Left ventricle myocardium inferior (tissue), 1 donor: ENCODE measurements at places on chromosomes 3 and 15. TPM values are rescaled to one million over a fixed set of nuclear protein-coding genes. Genes with fewer than 3 reads are reported as not detected.
A peak's percentile ranks its signal among the peaks of the same experiment; 100 is the strongest.

The TSEN2 gene
- 22.5 TPM for total RNA-seq

The AADACL2 gene
- not detected for total RNA-seq

The CATSPER2 gene
- total RNA-seq = 1.2 TPM

The SERINC4 gene
- total RNA-seq = 0.44 TPM

The TMEM212 gene
- total RNA-seq = not detected

The SCN5A gene
- 239 TPM for total RNA-seq

The CA12 gene
- total RNA-seq = 0.25 TPM

The ZNF501 gene
- total RNA-seq = 5.3 TPM

The BLM gene
- 26.2 TPM for total RNA-seq

GRCh38 chr3:70006089-70006488 is 6.6 kb downstream of the SAMMSON start:
- DNase-seq = no peak
- H3K36me3 ChIP-seq = no peaks in the 10 kb centered on the region

DNA sequence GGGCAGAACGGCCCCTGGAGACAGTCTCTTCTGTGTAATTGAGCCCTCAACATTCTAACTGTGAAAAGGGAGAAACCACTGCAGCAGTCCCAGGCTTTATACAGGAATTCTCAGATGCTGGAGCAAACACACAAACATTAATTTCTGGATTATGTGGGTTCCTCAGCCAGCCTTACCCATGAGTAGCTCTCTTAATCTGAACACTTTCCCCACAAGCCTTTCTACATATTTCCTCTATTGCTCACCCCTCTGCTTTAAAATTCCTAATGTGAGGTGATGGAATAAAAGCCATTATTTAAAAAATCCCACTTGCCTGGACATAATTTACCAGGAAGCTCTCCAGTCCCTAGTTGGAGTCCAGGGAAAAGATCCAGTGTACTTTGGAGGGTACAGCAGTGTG is 139.0 kb downstream of the CTNNB1 start:
- H3K27me3 ChIP-seq = no peaks in the 10 kb centered on the region
- H3K36me3 ChIP-seq = no peaks in the 10 kb centered on the region
- no peak for DNase-seq
- no peak overlapping the region for H3K4me3 ChIP-seq

- H3K27ac ChIP-seq = no peak overlapping the region
- no peak for DNase-seq
- no peak overlapping the region for H3K4me3 ChIP-seq
- no peaks in the 10 kb centered on the region for H3K36me3 ChIP-seq
These were observed 196.5 kb upstream of the ZPLD1 start for GRCh38 chr3:102238362-102238761.

DNA sequence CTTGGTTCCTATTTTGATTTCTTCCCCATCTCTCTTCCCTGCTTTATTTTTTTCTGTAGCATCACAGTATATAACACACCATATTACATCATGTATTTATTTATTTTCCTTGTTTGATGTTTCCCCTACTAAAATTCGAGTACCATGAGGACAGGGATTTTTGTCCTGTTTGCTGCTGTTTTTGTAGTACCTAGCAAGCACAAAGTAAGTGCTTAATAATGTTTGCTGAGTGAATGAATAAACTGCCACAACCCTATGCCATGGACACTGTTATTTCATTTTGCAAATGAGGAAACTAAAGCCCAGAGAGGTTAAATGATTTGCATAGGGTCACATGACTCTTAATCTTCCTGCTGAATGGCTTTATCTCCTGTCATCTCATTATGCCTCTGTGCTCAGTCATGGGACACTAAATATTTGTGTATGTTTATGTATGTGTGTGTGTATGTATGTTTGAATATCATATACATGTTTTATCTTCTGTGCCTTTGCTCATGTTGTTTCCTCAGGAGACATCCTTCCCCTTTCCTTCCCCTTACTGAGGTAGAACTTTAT is 26.1 kb upstream of the MGA start:
- H3K27me3 ChIP-seq = no peaks in the 10 kb centered on the region
- H3K27ac ChIP-seq = no peak overlapping the region
- H3K4me3 ChIP-seq = no peak overlapping the region
- H3K4me1 ChIP-seq = peaks cover 37% of the 10 kb centered on the region

DNA sequence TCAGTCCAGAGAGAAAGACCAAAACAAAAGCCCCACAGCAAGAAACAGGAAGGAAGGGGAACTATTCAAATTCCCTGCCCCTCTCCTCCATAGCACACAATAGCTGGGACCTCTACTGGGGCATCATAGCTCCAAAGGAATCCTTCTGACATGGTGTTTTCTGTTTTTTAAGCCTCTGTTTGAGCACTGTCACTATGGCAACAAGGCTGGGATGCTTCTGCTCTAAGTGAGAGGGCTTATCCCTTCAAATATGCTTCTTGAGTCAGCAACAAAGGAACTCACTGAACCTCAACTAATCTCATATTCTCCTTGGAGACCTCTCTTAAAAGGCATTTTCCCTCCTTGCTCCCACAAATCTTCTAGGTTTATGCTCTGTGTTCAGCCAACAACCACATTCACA is 40.5 kb downstream of the MYLK start:
- no peak overlapping the region for H3K4me3 ChIP-seq
- no peaks in the 10 kb centered on the region for H3K36me3 ChIP-seq
- H3K27ac ChIP-seq = no peak overlapping the region

DNA sequence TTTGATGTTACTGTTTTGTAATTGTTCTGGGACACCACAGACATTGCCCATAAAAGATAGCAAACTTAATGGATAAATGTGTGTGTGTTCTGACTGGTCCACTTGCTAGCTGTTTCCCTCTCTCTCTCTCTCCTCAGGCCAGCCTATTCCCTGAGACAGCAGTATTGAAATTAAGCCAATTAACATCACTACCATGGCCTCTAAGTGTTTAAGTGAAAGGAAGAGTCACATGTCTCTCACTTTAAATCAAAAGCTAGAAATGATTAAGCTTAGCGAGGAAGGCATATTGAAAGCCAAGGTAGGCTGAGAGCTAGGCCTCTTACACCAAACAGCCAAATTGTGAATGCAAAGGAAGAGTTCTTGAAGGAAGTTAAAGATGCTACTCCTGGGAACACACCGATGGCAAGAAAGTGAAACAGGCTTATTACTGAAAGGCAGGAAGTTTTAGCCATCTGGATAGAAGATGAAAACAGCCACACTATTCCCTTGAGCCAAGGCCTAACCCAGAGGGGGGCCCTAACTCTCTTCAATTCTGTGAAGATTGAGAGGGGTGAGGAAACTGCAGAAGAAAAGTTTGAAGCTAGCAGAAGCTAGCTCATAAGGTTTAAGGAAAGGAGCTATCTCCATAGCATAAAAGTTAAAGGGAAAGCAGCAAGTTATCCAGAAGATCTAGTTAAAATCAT is 295.1 kb downstream of the CHST2 start:
- no peaks in the 10 kb centered on the region for H3K27me3 ChIP-seq
- no peak for DNase-seq
- no peaks in the 10 kb centered on the region for H3K36me3 ChIP-seq
- no peaks in the 10 kb centered on the region for H3K4me1 ChIP-seq

GRCh38 chr3:122929188-122930062 is 98.1 kb downstream of the SEMA5B start:
- no peaks in the 10 kb centered on the region for H3K36me3 ChIP-seq
- no peak overlapping the region for H3K4me3 ChIP-seq
- no peak overlapping the region for H3K27ac ChIP-seq
- H3K4me1 ChIP-seq = peaks cover 13% of the 10 kb centered on the region

DNA sequence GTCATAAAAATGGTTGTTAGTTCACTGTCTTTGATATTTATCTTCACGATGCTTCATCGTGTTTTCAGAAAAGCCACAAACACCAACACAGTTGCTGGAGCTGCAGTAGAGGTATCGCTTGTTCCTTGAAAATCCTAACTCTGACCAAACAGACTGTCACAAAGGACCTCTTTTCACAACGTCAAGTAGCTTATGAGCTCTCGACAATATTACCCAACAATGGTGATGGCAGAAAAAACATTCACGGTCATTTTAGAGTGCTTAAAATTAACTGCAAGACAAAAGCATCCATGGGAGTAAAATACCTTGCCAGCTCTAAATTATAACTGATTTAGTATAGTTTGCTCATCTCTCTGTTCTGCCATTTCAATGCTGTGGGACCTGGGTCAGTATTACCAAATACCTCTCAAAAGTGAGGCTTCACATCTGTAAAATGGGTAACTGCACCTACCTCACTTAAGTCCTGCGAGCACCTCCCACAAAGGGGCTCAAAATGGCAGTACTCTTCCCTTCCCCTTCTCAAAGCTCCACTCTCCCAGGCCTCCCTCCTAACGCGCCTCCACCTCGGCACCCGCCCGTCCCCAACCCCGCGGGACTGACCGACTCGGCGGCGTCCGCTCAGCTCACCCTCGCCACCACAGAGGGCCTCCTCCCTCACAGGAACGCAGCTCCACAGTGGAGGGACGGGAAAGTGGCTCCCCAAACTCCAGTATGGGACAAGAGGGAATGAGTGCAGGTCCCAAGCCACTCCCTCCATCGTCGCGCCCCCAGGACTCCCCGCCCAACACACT is 546 bp downstream of the TRIM59 start:
- DNase-seq = no peak
- no peaks in the 10 kb centered on the region for H3K36me3 ChIP-seq
- peaks cover 22% of the 10 kb centered on the region for H3K4me1 ChIP-seq
- H3K27me3 ChIP-seq = peaks cover 37% of the 10 kb centered on the region
- peak overlapping the region; percentile 65 for H3K4me3 ChIP-seq

DNA sequence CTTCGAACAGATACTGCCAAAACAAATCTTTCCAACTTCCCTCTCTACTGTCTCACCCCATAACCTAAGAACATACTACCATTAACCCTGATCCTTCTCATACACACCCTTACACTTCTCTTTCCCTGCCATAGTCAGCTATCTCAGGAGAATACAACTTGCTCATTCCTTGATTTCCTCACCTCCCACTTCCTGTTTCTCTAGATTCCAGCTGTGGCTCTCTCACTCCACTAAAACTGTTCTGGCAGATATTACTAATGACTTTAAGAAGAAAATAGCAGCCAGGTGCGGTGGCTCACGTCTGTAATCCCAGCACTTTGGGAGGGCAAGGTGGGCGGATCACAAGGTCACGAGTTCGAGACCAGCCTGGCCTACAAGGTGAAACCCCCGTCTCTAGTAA is 4.6 kb downstream of the LSG1 start:
- no peak for DNase-seq
- H3K4me1 ChIP-seq = peaks cover 22% of the 10 kb centered on the region
- no peaks in the 10 kb centered on the region for H3K27me3 ChIP-seq
- H3K36me3 ChIP-seq = peaks cover 52% of the 10 kb centered on the region
- H3K4me3 ChIP-seq = no peak overlapping the region

DNA sequence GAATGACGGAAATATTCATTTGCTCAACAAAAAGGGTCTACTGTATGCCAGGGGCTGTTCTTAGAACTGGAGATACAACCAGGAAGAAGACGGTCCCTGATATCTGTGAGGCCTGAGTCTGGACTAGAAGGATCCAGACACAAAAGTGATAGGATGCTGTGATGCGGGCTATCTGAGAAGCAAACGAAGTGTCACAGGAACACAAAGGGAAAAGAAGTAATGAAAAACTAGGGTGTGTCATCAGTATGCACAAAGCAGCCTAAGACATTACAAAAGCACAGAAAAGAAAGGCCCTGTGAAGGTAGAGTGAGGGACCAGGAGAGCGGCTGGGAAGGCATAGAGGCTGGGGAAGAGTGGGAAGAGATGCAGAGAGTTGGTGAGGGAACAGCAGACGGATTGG is 63.3 kb upstream of the C3orf80 start:
- no peak for DNase-seq
- no peak overlapping the region for H3K4me3 ChIP-seq
- peaks cover 13% of the 10 kb centered on the region for H3K27me3 ChIP-seq

DNA sequence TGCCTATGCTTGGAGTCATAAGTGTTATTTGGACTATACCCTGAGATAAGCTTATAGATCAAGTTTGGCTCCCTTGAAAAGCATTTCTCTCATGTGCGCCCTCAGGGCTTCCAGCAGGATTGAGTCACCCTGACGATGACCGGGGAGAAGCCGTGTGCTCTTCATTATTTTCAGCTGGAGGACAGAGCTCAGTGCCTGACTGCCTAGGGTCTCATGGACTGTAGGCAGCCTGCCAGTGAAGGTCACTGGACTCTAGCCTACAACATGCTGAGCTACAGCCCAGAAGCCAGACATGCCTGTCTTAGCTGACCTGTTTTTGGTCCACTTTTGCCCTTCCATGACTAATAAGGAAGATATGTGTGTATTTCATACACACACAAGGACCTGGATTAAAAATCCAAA is 31.6 kb upstream of the NUDT16 start:
- H3K36me3 ChIP-seq = no peaks in the 10 kb centered on the region
- H3K4me1 ChIP-seq = peaks cover 54% of the 10 kb centered on the region
- H3K4me3 ChIP-seq = peak overlapping the region; percentile 44
- H3K27ac ChIP-seq = peak overlapping the region; percentile 87

- DNase-seq = no peak
- no peaks in the 10 kb centered on the region for H3K4me1 ChIP-seq
- H3K4me3 ChIP-seq = no peak overlapping the region
- H3K36me3 ChIP-seq = no peaks in the 10 kb centered on the region
- H3K27ac ChIP-seq = no peak overlapping the region
- no peaks in the 10 kb centered on the region for H3K27me3 ChIP-seq
These were observed 41.0 kb downstream of the BCL2L10 start for GRCh38 chr15:52071570-52071969.

DNA sequence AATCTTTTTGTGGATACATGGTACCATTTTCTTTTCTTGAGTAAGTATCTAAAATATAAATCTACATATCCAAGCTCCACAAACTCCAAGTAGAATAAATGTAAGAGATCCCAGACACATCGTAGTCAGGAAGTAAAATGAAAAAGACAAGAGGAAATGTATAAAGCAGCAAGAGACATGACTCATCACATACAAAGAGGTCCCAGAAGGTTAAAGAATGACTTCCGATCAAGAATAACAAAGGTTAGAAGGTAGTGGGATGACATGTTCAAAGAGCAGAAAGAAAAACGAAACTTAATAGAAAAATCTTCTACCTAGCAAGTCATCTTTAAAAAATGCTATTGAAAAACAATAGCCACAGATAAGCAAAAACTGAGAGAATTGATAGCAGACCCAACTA is 705.8 kb downstream of the NR2F2 start:
- no peak for DNase-seq
- H3K4me3 ChIP-seq = no peak overlapping the region
- H3K27me3 ChIP-seq = no peaks in the 10 kb centered on the region
- H3K27ac ChIP-seq = no peak overlapping the region
- no peaks in the 10 kb centered on the region for H3K36me3 ChIP-seq
